Left renal cortex interstitium (tissue), 4 donors: ENCODE measurements at places on chromosomes 5 and 9.
A peak's percentile ranks its signal among the peaks of the same experiment; 100 is the strongest.

DNA sequence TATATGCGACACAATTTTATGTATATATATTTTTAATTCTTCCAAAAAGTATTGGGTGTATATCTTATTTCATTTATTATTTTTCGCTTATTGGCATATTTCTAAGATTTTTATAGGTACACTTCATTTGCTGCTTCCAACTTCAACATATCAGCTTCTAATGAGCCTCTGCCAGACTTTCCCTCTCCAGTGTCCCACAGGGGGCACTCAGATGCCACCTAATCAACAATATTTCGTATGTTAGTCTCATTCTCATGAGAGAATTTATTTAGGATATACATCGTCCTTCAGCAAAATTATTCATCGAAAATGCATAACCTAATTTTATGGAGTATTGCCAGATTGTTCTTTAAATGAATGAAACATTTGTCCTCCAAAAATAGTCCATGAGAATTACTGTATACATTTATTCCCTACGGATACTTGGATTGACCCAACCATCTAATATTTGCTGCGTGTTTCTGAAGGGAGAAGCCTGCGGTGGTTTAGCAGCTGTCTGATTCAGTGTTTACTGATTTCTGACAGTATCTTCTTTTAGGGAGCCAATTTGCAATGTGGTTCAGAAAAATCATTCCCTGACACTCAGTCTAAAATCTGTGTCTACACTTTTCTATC, 100.6 kb upstream of the SELENOP start:
- DNase-seq = no peak

DNA sequence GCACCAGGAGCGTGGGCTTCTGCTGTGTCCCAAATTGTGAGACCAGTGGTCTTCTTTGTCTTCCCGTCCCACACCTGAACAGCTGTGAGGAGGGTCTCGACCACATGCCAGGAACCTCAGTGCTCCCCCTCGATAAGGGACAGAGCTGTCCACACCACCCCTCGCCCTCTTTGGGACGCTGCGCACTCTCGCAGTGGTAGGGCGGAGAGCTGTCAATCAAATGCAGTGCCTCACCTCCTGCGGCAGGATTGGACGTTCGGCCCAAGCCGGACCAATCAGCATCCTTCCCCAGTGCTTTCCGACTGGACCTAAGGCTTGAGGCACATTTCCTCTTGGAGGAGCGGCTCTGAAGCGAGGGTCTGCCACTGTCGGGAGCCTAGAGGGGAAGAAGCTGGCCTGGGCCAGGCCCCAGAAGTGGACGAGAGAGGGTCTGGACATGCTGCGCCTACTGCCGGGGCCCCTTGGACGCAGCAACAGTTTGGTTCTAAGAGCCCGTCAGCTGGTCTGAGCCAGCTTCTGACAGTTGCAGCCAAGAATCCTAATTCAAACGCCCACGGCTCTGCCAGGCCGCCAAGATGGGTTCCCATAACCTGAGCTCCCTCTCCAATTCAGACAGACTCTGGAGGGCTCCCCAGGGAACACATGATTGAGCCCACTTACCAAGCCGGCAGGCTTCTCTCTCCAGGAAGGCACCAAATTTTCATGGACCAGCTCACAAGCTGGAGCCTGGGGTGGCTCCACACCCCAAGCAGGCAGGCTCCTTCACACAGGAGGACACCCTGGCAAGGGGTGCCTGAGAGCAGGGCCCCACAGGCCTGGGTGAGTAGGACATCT, 28.1 kb upstream of the ADAMTS2 start:
- no peak for DNase-seq

DNA sequence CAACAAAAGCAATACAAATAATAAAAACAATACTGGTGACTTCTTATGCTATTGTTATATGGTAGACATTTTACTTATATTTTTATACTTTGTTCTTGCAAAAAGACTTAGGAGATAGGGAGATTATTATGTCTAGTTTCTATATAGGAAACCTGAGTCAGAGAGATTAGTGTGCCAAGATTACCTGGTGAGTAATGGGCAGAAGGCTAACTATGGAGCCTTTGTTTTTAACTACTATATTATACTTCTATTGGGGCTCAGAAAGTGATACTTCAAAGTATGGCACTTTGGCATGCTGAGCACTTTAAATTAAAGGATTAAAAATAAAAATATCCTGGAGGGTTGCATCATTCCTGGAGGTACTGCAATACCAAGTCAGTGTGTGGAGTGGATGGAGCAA, 117.5 kb upstream of the CLINT1 start:
- DNase-seq = no peak

GRCh38 chr5:59036274-59036961, 453.5 kb downstream of the RAB3C start:
- no peak for DNase-seq

DNA sequence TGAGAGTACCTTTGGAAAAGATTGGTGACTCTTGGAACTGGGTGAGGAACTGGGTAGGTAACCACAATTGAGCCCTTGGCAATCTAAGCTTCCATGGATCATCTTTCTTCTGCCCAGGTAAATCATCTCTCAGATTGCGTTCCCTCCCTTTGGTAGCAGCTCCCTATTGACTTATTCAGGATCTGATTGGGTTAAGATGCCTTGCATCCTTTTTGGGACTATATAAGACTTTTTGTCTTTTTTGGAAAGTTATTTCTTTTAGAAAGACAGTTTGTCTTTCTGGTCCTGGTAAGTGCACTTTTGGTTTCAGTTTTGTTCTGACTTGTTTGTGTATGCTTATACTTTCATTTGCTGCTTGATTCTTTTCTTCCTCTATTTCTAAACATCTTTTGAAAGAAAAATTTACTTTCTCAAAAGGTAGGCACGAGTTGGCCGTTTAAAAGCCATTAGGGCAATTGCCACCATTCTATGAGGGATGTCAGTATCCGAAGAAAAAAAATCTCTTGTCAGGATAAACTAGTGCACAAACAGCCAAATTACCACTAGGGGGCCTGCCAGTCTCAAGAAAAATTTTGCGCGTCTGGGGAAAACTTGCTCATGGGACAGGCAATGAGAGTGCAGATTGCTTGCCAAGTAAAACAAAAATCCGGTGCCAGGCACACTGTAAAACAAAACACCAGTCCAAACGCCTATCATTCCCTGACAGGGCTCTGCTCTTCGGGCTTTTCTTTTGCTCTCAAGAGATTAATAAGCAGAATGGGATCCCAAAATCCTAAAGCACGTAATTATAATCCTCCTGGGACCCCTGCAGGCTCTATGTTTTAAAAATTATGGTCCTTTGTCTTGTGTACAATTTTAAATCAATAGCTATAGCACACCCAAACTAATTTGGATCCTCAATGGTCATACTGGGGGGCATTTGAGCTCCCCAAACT, 12.8 kb downstream of the OR1J1 start:
- peak; percentile 36 for DNase-seq

DNA sequence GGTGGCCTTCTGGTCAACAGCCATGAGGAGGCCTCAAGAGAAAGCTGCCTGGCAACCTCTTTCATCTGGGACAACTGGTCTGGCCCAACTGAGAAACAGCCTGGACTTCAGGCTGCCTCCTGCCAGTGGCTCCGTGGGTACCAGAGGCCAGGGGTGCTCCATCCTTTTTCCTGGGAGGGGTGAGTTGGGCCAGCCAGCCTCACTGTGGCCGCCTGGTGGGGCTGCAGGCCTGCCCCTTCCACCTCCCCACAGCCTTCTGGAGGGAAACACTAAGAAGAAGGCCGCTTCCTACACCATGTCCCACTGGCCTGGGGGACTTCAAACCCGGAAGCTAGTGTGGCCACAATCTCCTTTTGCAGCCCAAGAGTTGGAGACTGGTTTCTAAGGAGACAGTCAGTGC, 13.8 kb upstream of the NKD2 start:
- no peak for DNase-seq

- DNase-seq = no peak
These were observed 80.2 kb downstream of the PJA2 start for GRCh38 chr5:109329333-109330237.

GRCh38 chr9:115882911-115883310, 270.7 kb upstream of the PAPPA start:
- no peak for DNase-seq

- DNase-seq = no peak
These were observed 10.1 kb upstream of the MARVELD2 start for GRCh38 chr5:69404659-69405330.

GRCh38 chr5:7495131-7495517, 99.2 kb downstream of the ADCY2 start:
- no peak for DNase-seq

DNA sequence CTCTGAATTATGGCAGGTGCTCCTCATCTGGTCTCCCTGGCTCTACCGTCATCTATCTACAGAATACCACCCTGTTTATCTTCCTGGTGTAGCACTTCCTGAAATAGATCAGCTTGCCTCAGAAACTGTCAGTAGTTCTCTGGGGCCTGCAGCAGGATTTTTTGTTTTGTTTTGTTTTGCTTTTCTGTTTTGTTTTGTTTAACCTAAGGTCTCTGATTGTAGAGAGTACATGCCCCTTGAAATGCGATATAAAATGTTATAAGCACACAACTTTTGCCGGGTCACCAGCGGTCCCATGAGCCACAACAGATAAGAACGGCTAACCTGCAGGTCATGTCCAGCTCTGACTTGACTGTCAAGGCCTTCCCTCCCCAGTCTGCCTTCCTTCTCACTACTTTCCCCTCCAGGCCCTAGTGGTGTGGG, 26.6 kb upstream of the CREBRF start:
- DNase-seq = no peak

DNA sequence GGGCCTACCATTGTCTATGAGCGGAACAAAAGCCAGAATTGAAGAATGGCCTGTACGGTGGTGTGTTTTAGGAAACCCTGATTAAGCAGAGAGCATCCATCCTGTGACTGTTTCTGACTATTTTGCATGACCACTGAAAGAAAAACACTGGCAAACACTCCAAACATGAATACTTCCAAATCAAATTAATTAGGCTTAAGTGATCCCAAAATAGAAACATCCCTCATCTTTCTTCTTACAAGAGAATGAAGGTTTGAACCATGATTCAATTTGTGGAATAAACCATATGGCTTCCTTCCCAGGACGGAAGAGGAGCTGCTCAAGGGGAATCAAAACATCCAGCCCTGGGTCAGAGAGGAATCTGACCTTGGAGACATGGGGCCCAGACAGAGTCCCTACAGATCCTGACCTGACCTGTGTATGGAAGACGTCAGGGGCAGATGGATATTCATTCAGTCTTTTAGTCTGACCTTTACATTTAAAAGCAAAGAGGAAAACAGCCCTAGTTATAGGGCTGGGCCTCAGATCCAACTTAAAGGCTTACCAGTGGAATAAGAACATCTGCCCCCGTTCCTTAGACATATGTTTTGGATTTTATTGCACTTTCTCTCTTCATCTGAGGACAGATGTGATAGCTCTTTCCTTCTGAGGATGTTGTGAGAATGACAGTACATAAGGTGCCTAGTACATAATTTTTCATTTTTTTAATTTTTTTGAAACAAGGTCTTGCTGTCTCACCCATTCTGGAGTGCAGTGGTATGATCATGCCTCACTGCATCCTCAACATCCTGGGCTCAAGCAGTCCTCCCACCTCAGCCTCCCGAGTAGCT, 17.6 kb upstream of the RECK start:
- DNase-seq = no peak

DNA sequence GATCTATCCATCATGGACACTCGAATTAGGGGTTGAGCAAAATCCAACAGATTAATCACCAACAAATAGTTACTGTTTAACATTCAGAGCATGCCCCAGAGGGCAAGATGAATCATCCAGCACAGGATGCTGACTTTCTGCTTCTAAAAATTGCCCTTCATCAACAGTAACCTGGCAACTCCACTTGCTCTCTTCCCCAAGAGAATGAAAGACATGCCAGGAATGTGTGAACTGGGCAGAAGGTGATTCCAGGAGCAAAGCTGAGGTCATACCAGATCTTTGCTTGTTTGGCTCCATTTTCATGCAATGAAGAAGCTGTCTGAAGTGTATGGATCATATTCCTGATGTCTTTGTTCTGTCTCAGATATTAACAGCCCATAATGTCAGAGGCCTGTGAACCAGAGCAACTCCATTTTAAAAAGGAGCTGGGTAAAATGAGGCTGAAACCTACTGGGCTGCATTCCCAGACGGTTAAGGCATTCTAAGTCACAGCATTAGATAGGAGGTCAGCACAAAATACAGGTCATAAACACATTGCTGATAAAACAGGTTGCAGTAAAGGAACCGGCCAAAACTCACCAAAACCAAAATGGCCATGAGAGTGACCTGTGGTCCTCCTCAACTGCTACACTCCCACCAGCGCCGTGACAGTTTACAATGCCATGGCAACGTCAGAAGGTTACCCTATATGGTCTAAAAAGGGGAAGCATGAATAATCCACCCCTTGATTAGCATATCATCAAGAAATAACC, 2.5 kb upstream of the ZNF367 start:
- DNase-seq = no peak

- no peak for DNase-seq
These were observed 12.1 kb upstream of the CAAP1 start for GRCh38 chr9:26904671-26905070.

GRCh38 chr5:146799671-146800070, 78.9 kb downstream of the PPP2R2B start:
- DNase-seq = no peak

DNA sequence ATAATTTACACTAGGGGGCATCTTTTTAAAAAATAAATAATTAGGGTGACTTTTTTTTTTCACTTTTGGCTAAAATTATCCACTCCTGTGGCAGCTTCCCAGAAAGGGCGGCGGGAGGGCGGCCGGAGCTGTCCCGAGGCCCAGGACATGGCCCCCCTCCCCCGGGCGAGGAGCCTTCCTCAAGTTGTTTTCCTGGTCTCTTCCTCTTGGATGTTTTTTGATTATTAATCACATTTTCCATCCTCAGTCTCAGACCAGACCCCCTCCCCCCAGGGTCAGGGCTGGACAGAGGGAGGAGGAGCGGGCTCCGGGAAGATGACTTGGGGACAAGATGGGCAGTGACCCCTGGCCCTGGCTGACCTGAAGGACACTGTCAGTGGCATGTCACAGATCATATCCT, 4.7 kb upstream of the CNTFR start:
- DNase-seq = no peak

DNA sequence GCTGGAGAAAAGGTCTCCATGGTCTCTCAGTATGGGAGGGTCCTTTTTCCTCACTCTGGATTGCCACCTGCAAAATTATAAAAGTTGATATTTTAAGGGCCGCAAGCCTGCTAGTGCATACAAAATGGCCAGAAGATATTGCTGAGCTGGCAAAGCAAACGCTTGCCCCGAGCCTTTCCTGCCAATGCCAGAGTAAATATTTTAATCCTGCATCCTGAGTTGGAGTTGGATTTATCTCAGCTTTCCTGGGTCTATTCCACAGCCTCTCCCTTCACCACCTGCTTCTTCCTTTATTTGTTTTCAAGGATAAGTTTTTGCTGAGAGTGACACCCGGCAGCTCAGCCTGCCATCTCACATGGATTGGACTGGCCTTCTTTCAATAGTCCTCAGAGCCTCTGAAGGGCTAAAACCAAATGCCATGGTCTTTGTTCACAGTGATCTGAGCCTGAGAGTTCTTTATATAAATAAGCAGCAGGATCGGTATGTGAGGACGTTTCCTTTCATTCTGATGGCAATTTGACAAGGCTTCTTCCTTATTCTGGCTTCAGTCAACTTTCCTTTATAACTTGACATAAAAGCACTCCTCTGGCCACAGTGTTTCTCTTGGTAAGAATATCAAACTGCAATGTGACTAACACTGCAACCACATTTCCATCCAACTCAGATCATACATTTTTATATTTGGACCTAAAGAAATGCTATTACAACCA, 170.1 kb downstream of the ADAMTS12 start:
- DNase-seq = no peak
